ENCODE measurements at places on chromosomes 3 and 15.

DNA sequence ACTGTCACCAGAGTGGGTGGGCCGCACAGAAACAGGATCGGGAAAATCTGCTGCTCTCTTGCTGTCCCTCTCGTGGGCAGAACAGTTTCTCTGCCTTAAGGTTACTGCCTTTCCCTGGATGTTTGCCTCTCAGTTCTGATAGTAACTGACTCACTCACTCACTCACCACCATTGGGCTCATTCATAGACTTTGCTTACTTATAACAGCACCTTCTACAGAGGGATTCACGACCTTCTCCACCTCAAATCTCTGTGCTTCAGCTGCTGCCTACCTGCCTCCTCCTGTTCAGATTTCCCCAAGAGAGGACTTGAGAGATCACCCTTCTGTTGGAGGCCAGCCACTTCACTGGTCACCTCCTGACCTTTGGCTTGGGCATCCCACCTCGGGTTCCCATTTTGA is 147.7 kb upstream of the ICE2 start:
- DNase-seq, result no peak

DNA sequence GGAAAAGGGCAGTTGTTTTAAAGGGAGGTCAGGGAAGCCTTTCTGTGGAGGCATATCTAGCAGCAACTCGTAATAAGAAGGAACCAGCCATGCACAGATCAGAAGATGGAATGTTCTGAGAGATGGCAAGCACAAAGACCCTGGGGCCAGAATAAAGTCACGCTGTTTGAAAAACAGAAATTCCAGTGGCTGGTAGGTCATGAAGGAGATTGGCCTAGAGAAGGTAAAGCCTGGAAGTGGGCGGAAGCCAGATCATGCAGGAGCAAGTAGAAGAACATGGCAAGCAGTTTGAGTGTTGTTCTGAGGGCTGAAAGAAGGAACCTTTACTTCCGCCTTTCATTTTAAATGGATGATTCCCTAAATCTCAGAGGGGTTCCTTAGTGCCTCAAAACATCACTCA is 208.1 kb upstream of the PPP2R3A start:
- no peak for DNase-seq

- DNase-seq, result no peak
Observed at GRCh38 chr3:133461291-133461690, 61.4 kb downstream of the BFSP2 start.

DNA sequence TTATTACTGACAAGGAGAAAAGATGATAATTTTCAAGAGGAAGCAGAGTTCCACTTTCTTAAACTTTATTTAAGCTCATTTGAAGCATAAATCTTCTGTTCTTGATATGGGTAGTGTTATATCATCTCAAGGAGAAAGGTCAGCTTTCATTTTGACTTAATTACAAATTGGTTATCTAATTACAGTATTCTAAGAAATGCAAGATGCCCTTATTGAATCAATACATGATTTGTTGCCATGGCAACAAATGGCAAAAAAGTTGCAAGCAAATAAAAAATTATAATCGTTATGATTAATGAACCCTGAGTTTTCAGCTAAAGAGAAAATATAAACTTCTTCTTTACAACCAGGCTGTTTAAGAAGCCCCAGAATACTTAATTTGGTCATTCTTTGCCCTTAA is 622.7 kb downstream of the RBMS3 start:
- DNase-seq, result no peak

GRCh38 chr3:15657016-15657415 is 55.5 kb downstream of the BTD start:
- no peak for DNase-seq

GRCh38 chr3:155326244-155326643 is 32.8 kb upstream of the STRIT1 start:
- DNase-seq, result no peak

- no peak for DNase-seq
Observed at GRCh38 chr3:16455001-16455400, 58.5 kb downstream of the RFTN1 start.

- no peak for DNase-seq
Observed at GRCh38 chr3:100708644-100708988, 678 bp upstream of the TFG start.

- no peak for DNase-seq
Observed at GRCh38 chr15:100887211-100887913, 7.7 kb downstream of the ALDH1A3 start.

DNA sequence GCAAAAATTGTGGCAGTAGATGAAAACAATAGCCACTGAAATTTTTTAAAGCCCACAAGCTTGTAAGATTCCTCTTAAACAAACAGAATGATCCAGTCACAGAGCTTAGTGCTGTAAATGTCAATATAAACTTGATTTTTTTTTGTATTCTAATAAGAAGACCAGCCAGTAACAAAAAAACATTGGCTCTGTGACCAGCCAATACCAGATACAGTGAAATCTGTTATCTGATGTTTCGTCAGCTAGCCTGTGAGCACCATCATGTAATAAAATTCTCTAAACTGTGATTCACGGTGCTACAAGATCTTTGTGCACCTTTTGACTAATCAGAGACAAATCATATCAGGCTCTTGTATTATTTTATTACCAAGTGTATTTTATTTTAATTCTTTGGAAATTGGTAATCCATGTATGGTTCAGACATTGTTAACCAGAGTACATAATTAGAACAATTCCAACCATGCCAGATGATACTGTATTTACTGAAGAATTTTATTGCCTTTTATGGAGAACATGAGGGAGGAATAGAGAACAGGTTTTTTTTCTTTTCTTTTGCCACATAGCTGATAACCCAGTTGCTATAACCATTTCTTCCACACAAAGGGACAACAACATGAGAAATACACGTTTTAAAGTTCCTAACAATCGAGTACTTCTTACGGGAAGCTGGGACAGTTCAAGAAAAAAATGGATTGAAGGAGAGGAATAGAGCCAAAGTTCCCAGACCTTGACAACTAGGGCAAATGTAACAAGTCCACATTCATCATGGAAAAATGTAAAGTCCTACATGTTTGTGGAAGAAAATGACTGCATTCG is 71.9 kb downstream of the FILIP1L start:
- DNase-seq, result no peak

DNA sequence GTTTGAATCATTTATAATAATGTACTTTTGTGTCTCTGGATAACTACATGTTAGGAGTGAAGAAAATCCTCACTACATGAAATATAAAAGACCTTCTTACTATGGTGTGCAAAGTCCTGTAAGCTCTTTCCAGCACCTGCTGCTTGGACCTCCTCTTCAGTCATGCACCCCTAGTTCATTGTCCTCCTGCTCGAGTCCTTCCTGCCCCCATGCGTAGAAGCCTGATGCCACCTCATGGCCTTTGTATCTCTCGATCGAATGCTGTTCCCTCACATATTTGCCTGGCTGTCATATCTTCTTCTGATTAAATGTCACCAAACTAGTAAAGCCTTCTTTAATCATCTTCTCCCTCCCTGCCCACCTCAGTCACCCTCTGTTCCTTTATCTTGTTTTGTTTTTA is 49.9 kb upstream of the SUCLG2 start:
- DNase-seq, result no peak

GRCh38 chr3:36542186-36542585 is 161.9 kb downstream of the STAC start:
- no peak for DNase-seq

DNA sequence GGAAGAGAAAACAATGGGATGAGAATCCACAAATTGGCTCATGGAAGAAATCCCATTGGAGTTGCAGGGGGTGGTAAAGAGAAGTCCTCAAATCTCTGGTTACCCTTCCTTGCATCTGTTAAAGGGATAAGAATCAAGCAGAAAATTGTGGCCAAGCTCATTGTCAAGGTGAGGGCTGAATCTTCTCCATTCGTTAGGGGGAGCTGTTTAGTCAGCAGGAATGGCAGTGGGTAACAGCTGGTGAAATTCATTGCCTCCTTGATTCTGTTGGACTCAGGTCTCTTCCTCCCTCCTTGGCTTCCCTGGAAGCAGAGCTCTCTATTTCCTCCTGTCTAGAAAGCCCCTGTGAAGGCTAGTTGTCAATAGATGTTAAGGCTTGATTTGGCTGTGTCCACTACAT is 343.1 kb upstream of the SEMA6D start:
- no peak for DNase-seq

- no peak for DNase-seq
Observed at GRCh38 chr15:72155003-72155621, 36.9 kb downstream of the SENP8 start.

GRCh38 chr3:114400371-114400770 is 106.5 kb downstream of the TIGIT start:
- no peak for DNase-seq

- DNase-seq, result no peak
Observed at GRCh38 chr3:102905811-102906210, 471.0 kb downstream of the ZPLD1 start.

All from activated CD8-positive, alpha-beta T cell treated with anti-CD3 and anti-CD28 coated beads, Interleukin-2, amount 10 ng/mL, durations not matched to agents 7 days and 5 days (primary cell).